ENCODE measurements at places on chromosomes 16 and 17. TPM values are rescaled to one million over a fixed set of nuclear protein-coding genes. Genes with fewer than 3 reads are reported as not detected.

RAB11FIP4 gene
- 19.1 TPM for total RNA-seq

ACAP1 gene
- 27.0 TPM for total RNA-seq

RBFOX1 gene
- 0.55 TPM for total RNA-seq

PLK1 gene
- total RNA-seq, result 3.3 TPM

CCL2 gene
- total RNA-seq, result 93.5 TPM

FOXJ1 gene
- 66.1 TPM for total RNA-seq

FNDC8 gene
- not detected for total RNA-seq

OTOP2 gene
- total RNA-seq, result not detected

ZNF423 gene
- total RNA-seq, result 14.8 TPM

RPS6KB1 gene
- 59.2 TPM for total RNA-seq

CD19 gene
- 0.34 TPM for total RNA-seq

SCNN1B gene
- 16.4 TPM for total RNA-seq

DNA sequence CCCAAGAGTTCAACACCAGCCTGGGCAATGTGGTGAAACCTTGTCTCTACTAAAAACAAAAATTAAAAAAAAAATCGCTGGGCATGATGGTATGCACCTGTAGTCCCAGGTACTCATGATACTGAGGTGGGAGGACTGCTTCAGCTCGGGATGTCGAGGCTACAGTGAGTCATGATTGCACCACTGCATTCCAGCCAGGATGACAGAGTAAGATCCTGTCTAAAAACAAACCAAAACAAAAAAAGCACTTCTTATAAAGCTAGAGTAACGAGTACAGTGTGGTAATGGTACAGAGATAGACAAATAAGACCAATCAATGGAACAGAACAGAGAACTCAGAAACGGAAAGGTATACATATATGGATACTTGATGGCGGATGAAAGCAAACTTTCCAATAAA lies 4.4 kb downstream of the NSMCE1 start:
- H3K36me3 ChIP-seq, result peaks cover 6% of the 10 kb centered on the region
- no peaks in the 10 kb centered on the region for H3K27me3 ChIP-seq
- peaks cover 7% of the 10 kb centered on the region for H3K4me1 ChIP-seq
- H3K27ac ChIP-seq, result no peak overlapping the region
- DNase-seq, result no peak

DNA sequence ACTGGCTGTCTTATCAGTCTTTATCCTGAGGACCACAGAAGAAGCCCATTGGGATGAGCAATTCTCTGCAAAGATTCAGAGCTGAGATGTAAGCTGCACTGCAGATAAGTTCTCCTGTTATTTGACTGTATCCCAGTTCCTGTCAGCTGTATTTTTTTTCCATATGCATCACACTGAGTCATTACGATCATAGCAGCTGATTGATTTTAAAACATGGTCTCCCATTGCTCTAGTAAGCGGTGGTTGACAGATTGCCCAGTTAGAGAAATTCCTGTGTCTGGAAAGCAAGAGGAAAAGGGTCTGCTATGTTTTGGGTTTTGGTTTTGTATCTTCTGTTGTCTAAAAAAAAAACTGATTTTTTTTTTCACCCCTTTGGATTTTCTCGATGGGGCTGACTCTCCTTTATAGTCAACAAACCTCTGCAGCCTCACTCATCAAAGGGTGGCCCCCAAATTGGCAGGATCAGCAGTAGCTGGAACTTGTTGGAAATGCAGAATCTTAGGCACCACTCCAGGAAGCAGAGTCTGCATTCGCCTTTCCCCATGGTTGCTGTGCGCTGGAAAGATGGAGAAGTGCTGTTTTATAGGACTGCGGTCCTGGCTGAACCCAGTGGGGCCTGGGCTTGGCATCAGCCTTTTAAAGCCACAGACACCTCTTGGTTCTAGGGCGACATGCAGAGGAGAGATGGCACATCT lies 220.1 kb upstream of the MPHOSPH6 start:
- H3K4me1 ChIP-seq, result peaks cover 6% of the 10 kb centered on the region
- DNase-seq, result no peak
- H3K36me3 ChIP-seq, result no peaks in the 10 kb centered on the region
- no peak overlapping the region for H3K4me3 ChIP-seq
- H3K27me3 ChIP-seq, result peaks cover 2% of the 10 kb centered on the region

DNA sequence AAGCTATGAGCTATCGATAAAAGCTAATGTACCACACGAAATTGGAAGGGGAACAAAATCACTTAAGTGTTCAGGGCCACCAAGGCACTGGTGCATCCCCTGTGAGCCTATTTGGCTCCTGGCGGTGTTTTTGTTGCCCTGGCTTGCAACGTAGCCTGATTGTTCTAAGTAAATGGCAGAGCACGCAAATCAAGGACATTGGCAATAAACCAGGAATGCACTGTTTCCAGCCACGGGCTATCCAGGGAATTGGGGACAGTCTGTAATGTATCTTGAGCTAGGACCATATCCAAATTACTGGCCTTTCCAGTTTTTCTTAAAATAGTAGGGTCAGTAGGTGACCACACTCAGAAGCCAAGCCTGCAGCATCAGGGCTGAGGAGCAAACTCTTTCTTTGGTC lies 734.0 kb downstream of the MAF start:
- H3K4me3 ChIP-seq, result no peak overlapping the region
- DNase-seq, result no peak
- H3K27ac ChIP-seq, result no peak overlapping the region
- no peaks in the 10 kb centered on the region for H3K4me1 ChIP-seq

GRCh38 chr16:27154705-27155521 lies 48.4 kb upstream of the KDM8 start:
- peak; percentile 44 for DNase-seq
- no peaks in the 10 kb centered on the region for H3K27me3 ChIP-seq
- H3K36me3 ChIP-seq, result no peaks in the 10 kb centered on the region
- peaks cover 4% of the 10 kb centered on the region for H3K4me1 ChIP-seq

DNA sequence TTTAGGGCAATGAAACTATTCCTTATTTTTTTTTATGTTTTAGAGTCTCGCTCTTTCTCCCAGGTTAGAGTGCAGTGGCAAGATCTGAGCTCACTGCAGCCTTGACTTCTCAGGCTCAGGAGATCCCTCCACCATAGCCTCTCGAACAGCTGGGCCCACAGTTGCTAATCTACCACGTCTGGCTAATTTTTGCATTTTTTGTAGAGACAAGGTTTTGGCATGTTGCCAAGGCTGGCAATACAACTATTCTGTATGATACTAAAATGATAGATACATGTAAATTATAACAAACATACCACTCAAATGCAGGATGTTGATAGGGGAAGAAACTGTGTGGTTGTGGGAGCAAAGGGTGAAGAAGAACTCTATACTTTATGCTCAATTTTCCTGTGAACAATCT lies 401.3 kb downstream of the ZFHX3 start:
- H3K4me3 ChIP-seq, result no peak overlapping the region
- H3K36me3 ChIP-seq, result no peaks in the 10 kb centered on the region
- no peaks in the 10 kb centered on the region for H3K4me1 ChIP-seq

GRCh38 chr17:28969706-28970393 lies 18.5 kb upstream of the PHF12 start:
- H3K27me3 ChIP-seq, result no peaks in the 10 kb centered on the region
- H3K4me3 ChIP-seq, result no peak overlapping the region
- H3K4me1 ChIP-seq, result peaks cover 22% of the 10 kb centered on the region
- no peak overlapping the region for H3K27ac ChIP-seq

GRCh38 chr17:58621174-58621573 lies 70.7 kb downstream of the TEX14 start:
- H3K36me3 ChIP-seq, result no peaks in the 10 kb centered on the region
- no peak overlapping the region for H3K4me3 ChIP-seq
- no peaks in the 10 kb centered on the region for H3K27me3 ChIP-seq

- peak overlapping the region; percentile 74 for H3K4me3 ChIP-seq
- H3K27ac ChIP-seq, result peak overlapping the region; percentile 69
- DNase-seq, result no peak
- no peaks in the 10 kb centered on the region for H3K36me3 ChIP-seq
Observed at GRCh38 chr16:11669380-11670146, 1.3 kb downstream of the SNN start.

- no peak for DNase-seq
- H3K4me3 ChIP-seq, result no peak overlapping the region
- no peaks in the 10 kb centered on the region for H3K36me3 ChIP-seq
- H3K4me1 ChIP-seq, result no peaks in the 10 kb centered on the region
Observed at GRCh38 chr17:6386041-6386630, 48.8 kb downstream of the AIPL1 start.

GRCh38 chr17:50141745-50142110 lies 8.7 kb downstream of the PPP1R9B start:
- H3K36me3 ChIP-seq, result peaks cover 89% of the 10 kb centered on the region
- no peaks in the 10 kb centered on the region for H3K27me3 ChIP-seq
- H3K4me3 ChIP-seq, result no peak overlapping the region
- peak overlapping the region; percentile 48 for H3K27ac ChIP-seq

DNA sequence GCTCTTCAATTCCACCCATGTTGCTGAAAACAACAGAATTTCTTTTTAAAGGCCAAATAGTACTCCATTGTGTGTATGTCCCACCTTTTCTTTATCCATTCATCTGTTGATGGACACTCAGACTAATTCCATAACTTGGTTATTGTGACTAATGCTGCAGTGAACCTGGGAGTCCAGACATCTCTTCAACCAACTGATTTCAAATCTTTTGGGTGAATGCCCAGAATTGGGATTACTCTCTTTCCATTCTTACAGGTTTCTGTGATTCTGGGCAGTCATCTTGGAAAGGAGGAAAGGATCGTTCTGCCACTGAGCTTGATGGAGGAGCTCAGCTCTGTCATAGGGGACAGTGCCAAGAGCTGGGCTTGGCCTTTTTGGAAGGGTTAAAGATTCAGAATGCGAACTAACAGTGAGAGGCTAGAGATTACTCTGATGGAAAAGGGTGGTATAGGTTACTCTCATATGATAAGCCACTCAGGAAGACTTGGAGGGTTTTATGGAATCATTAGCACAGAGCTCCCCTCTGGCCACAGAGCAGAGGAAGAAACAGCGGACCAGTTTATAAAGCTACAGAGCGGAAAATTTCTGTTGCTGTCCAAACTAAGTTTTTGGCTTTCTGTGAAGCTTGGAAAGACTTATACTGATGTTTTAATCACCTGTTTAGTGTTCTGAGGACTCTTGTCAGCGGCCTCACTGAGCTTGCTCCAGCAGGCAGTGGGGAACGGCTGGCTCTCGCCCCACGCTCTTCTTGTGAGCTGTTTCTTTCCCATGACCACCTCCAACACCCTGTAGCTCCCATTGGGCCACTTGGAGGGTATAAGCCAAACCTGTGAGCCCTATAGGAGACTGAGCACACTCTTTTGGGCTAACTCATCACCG lies 48.3 kb downstream of the HIC1 start:
- DNase-seq, result no peak
- H3K4me1 ChIP-seq, result peaks cover 32% of the 10 kb centered on the region
- no peak overlapping the region for H3K4me3 ChIP-seq
- no peaks in the 10 kb centered on the region for H3K27me3 ChIP-seq
- no peaks in the 10 kb centered on the region for H3K36me3 ChIP-seq

GRCh38 chr17:82937411-82938371 lies 97.9 kb upstream of the ZNF750 start:
- no peaks in the 10 kb centered on the region for H3K4me1 ChIP-seq
- no peak overlapping the region for H3K27ac ChIP-seq
- no peaks in the 10 kb centered on the region for H3K27me3 ChIP-seq
- H3K36me3 ChIP-seq, result peaks cover 15% of the 10 kb centered on the region
- no peak for DNase-seq

DNA sequence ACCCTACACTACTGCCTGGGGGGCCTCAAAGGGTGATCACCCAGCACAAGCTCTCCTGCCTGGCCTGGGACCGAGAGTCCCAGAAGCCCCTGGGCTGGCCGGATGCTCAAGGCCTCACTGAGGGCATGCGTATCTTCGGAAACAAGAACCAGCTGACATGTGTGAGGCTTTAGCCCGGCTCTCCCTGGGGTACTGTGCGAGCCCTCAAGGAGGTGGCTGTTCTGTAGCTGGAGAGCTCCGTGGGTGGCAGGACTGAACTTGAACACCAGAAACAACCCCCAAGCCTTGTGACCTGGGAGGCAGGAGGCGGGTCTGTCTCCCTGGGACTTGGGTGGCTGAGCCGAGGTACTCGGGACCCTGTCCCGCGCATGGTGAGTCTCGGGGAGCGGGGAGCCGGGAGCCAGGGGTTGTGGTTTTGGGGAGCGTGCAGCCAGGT lies 7.0 kb downstream of the DPEP1 start:
- H3K27me3 ChIP-seq, result peaks cover 3% of the 10 kb centered on the region
- H3K36me3 ChIP-seq, result no peaks in the 10 kb centered on the region

DNA sequence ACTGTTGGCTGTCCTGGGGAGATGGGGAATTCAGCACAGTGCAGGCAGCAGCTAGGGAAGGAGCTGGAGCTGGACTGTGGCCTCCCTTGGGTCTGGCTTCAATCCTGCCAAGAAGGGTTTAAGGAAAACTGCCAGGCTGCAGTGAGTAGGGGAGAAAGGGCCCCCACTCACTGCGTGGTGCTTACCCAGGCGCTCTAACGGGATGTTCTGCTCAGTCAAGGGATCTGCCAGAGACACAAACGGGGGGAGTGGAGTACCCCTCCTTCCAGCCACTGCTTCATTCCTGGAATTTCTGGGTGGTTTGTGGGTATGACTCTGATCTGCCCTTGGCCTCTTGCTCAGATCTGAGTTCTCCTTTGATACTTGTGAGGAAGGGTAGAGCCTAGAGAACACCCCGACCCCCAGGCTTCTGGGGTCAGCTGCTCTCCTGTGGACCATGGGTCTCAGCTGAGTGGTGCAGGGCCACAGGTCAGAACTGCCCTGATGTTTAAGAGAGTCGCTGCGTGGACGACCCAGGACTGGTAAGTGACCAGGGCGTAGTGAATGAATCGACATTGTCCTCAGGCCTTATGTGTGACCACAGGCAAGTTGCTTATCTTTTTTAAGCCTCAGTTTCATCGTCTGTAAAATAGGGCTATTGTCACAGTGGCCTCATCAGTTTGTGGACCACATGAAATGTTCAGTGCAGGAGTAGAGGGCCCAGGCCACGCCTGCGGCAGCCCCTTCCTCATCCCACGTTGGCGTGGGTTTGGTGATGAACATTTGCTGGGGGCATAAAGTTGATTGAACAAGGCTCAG lies 9.6 kb downstream of the CRISPLD2 start:
- H3K4me1 ChIP-seq, result no peaks in the 10 kb centered on the region
- no peak overlapping the region for H3K27ac ChIP-seq
- no peaks in the 10 kb centered on the region for H3K36me3 ChIP-seq
- DNase-seq, result peak; percentile 69
- H3K4me3 ChIP-seq, result no peak overlapping the region

- no peak overlapping the region for H3K4me3 ChIP-seq
- peaks cover 14% of the 10 kb centered on the region for H3K36me3 ChIP-seq
- no peaks in the 10 kb centered on the region for H3K27me3 ChIP-seq
- DNase-seq, result no peak
Observed at GRCh38 chr17:80844418-80844990, 147.1 kb upstream of the CHMP6 start.

DNA sequence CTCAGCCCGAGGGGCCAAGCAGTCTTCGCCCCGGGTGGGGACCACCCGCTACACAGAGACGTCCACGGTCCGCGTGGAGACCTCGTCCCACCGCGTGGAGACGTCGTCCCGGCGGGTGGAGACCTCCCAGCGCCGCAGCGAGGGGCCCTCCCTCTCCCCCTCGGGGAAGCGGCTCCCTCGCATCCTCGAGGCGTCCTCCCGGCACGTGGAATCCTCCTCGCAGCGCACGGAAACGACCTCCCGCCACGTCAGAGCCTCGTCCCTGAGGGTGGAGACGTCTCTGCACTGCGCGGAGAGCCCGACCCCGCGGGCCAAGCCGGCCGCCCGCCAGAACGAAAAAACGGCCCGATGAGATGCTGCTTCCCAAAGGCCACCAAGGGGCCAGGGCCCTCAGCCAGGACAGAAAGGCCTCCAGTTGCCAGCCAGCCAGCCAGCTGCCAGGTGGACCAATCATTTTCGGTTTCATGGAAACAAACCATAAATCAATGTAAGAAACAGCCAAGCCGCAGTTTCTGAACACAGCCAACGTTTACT lies 424 bp downstream of the C17orf100 start:
- peak overlapping the region; percentile 75 for H3K27ac ChIP-seq
- no peaks in the 10 kb centered on the region for H3K27me3 ChIP-seq
- H3K36me3 ChIP-seq, result peaks cover 5% of the 10 kb centered on the region
- peaks cover 12% of the 10 kb centered on the region for H3K4me1 ChIP-seq
- peak overlapping the region; percentile 89 for H3K4me3 ChIP-seq
- DNase-seq, result peak; percentile 58
